Foreskin keratinocyte (primary cell): ENCODE measurements at places on chromosomes 3 and 15. TPM values are rescaled to one million over a fixed set of nuclear protein-coding genes. Genes with fewer than 3 reads are reported as not detected.

Gene CD200R1
- 0.04 TPM in 1 of 2 replicates, not detected in the other for total RNA-seq

Gene PARP3
- 5.2 and 7.1 TPM in 2 replicates for total RNA-seq

DNA sequence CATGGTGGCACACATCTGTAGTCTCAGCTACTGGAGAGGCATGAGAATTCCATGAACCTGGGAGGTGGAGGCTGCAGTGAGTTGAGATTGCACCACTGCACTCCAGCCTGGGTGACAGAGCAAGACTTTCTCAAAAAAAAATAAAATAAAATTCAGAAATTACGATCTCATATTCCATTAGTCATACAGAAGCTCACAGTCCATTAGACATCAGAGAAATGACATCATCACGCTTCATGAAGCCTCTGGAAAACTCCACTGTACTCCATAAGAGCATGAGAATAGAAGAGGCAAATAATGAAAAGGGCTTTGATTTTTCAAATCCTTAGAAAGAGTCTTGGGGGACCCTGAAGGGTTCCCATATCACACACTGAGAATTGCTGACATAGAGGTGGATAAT, 145.0 kb upstream of the MITF start:
- DNase-seq = no peak

- DNase-seq = no peak
Observed at GRCh38 chr15:22939051-22939450, 41.1 kb downstream of the CYFIP1 start.

- DNase-seq = no peak
Observed at GRCh38 chr3:112874725-112875124, 28.1 kb upstream of the CD200R1L start.

GRCh38 chr3:45677033-45677446, 12.2 kb upstream of the SACM1L start:
- peak; percentile 79 for DNase-seq

DNA sequence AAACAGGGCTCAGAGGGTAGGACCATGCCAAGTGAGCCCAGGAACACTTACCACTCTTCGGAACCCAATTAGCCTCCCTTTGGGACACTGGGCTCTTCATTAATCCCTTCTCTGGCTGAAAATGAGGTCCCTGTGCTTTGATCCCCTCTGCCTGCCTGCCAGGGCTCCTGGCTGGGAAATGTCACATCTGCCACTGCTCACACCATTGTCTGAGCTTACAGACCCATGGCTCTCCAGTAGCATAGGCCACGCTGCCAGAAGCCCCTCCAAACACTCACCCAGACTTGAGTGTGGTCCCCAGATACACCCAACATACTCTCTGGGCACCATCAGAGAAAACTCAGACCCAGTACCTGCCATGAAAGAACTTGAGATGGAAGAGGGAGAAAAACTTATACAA, 287.3 kb downstream of the XXYLT1 start:
- DNase-seq = no peak

GRCh38 chr3:133851266-133851906, 44.3 kb downstream of the RAB6B start:
- no peak for DNase-seq
